CD4-positive, CD25-positive, alpha-beta regulatory T cell (primary cell): ENCODE measurements at places on chromosomes 7 and 10.

DNA sequence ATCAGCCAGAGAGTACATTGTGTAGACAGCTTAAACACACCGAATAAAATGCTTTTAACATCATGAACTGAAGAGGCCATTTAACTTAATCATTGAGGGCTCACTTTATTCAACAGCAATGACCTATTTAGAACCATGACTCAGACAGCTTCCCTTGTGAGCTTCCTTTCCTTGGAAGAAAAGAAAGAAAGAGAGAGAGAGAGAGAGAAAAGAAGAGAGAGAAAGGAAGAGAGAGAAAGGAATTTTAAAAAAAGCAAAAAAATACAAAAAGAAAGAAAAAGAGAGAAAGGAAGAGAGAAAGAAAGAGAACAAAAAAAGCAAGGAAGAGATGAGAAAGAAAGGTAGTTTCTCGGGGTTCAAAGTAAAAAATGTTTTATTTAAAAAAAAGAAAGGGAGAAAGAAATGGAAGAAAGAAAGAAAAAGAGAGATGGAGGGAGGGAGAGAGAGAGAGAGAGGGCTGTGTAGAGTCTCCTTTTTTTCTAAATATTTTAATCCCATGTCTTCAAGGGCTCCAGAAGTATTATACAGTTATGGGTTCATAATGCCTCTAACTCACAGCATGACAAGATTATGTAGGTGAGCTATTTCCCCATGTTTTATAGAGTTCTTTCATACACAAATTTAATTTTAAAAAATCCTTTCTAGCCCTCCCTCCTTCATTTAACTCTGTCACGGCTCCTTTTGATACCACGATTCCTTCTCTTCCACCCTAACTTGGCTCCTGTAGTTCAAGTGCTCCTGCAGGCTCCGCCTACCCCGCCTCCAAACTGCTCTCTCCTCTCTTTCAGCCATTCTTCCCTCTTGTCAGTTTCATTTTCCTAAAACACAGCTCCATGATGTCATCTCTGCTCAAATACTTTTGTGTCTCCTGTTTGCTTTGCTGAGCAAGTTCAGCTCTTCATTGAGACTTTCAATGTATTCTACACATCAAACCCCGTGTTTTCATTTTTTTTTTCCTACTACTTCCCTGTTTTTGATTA lies 85.5 kb downstream of the PRTFDC1 start:
- DNase-seq = no peak

DNA sequence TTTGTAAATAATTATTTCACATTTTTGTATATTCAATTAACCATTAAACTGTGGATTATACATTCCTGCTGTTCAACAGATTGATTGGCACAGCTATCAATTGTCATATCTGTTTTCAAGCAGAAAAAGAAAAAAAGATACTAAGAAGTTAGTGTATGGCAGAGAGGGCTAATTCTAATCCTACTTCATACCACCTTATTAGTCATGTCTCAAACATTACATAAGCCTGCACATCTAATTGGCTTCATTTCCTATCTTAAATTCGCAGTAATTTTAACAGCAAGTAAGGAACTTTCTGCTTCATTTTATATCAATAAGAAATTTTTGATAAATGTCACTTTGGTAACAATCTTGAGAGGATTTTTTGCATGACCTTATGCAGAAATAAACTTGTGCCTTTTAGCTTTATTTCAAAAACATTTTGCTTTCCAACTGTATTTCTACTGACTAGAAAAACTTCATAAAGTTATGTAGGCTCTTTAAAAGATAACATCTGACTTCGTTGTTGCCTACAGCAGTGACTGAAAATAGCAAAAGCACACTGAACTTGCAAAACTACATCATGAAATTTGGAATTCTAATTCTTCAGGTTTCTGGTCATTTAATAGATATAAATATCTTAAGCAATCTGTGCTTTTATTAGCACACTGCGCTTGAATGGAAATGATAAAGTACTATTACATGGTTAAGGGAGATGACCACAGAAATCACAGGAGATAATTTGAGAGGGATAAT lies 111.5 kb downstream of the SEMA3C start:
- no peak for DNase-seq

- DNase-seq = no peak
Measured at GRCh38 chr10:50393784-50394467, 142.6 kb upstream of the ASAH2 start.

DNA sequence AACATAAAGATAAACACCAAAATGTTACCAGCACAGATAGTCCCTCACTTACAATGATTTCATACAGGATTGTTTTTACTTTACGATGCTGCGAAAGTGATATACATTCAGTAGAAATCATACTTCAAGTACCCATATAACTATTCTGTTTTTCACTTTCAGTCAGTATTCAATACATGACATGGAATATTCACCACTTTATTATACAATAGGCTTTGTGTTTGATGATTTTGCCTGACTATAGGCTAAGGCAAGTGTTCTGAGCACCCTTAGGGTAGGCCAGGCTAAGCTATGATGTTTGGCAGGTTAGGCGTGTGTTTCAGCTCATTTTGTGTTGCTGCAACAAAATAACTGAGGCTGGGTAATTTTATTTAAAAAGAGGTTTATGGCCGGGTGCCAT lies 155.0 kb downstream of the RTKN2 start:
- DNase-seq = no peak

- DNase-seq = no peak
Measured at GRCh38 chr10:118110750-118111149, 64.0 kb upstream of the RAB11FIP2 start.
